Natural killer cell treated with Interleukin-12 subunit alpha and Interleukin-12 subunit beta and Interleukin-15 and Interleukin-18, amount 100 ng/mL, for 72 hours (primary cell): ENCODE measurements at places on chromosomes 3 and 15.

DNA sequence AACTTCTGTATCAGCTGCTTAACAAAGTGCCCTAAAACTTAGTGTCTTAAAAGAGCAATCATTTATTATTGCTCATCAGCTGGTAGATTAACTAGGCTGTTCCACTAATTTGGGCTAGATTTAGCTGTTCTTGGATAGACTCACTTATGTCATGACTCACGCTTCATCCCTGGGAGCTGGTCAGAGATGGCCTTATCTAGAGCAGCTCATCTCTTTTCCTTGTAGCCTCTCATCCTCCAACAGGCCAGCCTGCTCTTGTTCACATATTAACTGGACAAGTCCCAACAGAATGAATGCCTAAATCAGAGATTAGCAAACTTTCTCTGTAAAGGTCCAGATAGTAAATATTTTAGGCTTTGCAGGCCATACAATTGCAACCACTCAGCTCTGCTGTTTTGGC, 66.9 kb upstream of the PLAAT1 start:
- DNase-seq, result no peak

DNA sequence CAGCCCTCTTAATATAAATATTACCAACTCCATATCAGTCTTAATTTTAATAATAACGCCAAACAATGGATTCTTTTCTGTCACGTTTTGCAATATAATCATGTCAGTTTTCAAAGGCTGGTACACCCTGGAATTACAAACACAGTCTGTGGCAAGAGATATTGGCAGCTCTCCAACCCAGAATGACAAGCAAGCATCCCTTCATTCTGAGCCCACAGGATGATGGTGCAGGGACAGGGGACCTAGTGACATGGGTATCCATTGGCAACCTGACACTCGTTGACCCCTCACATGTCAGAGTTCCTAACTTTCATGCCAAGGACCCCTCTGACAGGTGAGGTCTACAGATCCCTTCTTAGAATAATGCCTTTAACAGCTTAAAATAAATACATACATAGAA, 154.5 kb upstream of the TSC22D2 start:
- no peak for DNase-seq

DNA sequence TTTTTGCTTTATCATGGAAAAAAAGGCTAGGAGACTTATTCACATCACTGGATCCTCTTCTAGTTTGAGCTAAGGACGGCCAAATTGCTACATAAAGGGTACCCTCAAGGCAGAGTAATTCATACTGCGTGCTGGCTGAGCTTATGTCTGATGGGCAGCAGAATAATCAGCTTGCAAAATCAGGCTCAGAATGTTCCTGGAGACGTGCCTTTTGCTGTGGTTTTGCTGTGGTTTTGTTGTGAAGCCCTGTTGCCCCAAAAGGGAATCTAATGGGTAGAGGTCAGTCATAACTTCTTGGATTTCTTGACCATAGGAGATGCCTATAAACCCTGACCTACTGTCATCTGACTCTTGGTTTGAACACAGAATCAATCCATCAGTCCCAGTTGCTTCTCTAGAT, 189.9 kb downstream of the SOX2 start:
- DNase-seq, result no peak

DNA sequence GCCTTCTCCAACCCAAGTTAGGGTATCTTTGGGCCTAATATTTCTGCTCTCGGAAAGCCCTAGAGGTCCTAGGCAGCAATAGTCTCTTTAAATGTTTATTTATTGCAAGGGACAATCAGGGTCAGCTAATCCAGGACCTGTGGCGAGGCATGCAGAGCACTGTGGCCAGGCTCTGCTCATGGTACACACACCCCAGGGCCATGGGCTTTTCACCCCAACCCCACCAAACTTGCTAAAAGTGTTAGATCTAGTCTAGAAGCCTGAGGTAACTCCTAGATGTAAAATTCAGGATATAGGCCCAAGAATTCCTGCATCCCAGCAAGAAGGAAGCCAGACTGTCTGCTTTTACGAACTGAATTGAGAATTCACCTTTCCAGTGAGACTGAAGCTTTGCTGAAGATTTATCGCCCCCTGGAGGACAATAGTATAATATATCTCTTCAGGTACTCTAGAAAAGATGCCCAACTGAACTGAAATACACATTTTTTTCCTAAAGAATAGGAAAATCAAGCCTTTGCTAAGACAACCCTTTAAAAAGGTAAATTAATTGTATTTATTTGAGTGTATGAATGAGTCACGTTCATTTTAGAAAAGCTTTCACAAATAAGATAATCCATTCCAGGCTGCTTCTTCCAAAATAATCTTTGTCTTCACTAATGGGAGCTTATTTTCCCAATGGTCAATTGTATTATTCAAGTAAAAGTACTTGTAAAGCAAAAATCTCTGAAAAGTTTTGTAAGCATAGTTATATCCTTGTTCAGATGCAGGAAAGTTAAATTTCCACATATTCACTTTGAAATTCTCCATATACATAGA, 89.8 kb downstream of the LRRC3B start:
- DNase-seq, result no peak

DNA sequence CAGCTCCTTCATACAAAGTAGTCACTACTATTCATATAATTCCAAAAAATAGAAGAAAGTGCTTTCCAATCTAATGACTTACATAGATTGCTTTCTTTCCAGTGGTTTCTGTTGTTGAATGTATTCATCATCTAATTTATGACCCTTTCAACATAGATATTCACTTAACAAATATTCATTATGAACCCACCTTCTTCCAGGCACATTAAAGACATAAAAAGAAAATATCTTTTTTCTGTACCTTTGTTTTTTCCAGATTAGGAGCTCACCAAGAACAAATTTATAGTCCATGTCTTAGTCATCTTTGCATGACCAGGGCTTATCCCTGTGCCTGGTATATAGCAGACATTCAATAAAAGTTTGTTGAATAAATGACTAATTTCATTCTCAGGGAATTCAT, 32.4 kb upstream of the PDZRN3 start:
- DNase-seq, result no peak

GRCh38 chr15:75598361-75598760, 19.2 kb upstream of the PTPN9 start:
- DNase-seq, result no peak

DNA sequence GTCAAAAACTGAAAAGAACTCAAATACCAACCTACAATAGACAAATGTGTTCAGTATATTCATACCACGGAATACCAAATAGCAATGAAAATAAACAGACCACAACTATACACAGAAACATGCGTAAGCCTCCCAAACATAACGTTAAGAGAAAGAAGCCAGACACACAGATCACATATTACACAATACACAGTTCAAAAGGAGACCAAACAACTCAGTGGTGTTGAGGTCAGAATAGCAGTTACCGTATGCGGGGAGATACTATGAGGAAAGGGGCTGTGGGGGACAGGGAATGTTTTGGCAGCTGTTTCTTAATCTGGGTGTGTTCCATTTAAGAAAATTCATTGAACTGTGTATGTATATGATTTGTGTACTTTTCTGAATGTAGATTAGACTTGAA, 6.6 kb downstream of the OSBPL10 start:
- DNase-seq, result no peak

DNA sequence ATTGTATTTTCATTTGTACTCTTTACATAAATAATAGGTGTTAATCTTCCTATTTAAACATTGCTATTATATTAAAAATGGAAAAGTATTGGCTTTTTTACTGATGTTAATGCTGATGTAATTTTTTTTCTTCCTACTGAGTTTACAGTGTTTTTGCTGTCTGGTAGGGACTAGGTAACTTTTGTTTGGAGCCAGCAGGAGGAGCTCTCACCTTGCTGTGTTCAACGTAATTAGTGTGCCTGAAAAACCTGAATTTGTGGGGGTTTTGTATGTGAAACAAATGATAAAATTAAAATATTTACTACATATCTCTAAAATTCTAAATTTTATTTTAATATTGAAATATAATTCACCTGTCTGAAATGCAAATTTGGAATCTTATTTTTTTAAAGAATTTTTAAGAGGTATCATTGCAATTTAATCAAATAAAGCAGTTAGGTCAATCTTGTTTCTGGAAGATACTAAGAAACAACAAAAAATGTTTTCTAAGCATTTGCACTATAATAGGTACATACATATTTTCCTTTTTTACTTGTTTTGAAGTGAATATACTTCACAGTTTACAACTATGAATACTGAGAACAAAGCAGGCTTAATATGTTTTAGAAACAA, 48.8 kb downstream of the EPHA6 start:
- DNase-seq, result no peak

- no peak for DNase-seq
Observed at GRCh38 chr3:66348704-66349103, 127.9 kb downstream of the SLC25A26 start.

- no peak for DNase-seq
Observed at GRCh38 chr15:39479911-39480310, 101.0 kb upstream of the THBS1 start.

- DNase-seq, result no peak
Observed at GRCh38 chr3:16503191-16503776, 10.2 kb downstream of the RFTN1 start.

DNA sequence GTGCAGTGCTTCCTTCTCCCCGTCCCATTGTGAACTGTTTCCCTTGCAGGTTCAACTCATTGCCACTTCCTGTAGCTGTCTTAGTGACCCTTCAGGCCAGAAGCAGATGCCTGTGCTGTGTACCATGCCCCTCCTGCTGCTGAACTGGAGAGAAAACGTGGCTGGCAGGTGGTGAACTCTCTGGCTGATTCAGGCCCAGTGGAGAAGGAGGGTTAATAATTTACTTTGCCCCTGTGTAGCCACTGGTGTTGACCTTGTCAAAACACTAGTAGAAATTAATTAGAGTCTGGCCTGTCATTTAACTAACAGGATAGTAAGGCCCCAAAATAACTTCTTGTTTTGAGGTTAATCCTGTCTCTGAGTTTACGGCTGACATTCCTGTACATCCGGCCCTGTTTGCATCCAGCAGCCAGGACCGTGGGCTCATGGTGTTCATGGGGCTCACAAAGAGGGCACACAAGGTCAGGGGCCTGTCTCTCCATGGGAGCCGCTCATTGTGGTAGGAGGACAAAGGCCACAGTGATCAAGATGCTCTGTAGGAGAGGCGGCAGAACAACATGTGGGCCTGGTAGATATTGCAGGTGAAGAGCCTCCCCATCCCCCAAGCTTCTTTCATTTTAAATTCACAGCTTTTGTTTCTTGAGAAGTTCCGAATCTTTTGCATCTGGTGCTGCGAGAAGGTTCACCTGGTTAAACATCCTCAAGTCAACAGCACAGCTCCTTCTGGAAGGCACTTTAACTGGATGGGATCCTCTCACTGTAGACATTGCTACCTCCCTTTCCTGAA, 101.6 kb downstream of the CGNL1 start:
- DNase-seq, result no peak
